ENCODE measurements at places on chromosomes 7 and 10.
A peak's percentile ranks its signal among the peaks of the same experiment; 100 is the strongest.

DNA sequence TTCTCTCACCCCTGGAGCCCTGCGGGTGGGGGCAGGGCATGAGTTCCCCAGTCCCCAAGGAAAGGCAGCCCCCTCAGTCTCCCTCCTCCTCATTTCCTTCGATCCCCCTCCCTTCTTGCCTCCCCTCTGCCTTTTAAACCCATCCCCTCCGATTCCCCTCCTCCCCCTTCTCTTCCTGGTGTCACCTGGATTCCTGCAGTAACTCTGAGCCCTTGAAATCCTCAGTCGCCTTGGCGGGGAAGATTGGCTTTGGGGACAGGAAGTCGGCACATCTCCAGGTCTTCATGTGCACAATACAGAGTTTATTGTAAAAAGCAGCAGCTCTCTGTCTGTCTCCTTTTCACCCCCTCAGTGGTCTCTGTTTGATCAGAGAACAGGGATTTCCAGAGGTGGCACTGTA is 1.3 kb upstream of the MUC12 start:
- no peak for DNase-seq

DNA sequence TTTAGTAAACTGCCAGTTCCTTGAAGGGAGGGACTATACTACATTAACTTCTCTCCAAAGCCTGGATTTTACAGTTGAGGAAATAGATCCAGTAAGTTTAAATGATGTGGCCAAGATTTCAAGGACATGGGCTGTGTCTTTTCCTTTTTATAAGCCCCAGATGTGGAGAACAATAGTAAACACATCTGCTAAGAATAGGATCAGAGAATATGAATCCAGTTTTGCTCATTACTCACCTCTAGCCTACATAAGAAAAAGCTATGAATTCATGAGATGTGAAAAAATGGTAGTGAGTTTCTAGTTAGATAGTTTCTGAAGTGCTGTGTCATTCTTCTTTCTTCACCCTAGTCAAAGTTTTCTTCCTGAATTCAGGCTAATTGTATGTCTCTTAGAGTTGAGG is 38.6 kb downstream of the MAGI2 start:
- DNase-seq = no peak

DNA sequence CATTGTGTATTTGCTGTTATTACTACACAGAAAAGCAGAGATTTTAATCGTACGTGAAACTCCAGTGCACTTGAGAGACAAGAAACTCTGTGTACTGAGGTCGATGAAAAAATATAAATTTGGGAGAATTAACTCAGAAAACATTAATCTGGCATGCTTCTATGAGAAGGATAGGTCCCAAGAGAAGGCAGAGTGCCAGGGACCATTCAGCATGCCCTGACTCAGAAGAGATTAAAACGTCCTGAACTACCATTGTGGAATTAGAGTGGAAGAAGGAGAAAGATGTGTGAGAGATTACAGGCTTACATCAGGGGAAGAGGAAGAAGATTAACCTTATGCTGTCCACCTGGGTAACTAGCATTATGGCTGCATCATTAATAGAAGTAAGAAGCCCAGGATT is 72.4 kb downstream of the REEP3 start:
- DNase-seq = no peak

DNA sequence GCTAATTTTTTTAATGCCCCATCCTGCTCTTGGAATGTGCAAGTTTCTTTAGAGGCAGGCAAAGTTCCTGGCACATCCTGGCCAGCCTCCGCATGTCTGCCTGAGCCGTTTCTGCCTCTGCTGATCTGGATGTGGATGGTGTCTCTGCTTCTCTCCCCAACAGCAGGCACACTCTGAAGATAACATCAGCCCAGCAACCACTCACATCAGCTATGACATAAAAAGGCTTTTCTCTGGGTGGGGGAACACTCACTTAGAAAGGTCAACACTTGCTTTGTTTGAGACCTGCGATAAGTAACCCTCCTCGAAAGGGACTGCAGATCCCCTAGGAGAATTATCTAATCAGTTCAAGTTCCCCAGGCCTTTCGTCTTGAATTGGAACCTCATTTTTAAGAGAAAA is 142.9 kb downstream of the FGFR2 start:
- peak; percentile 48 for DNase-seq

GRCh38 chr10:114257498-114257897 is 18.4 kb downstream of the VWA2 start:
- no peak for DNase-seq

GRCh38 chr7:22799633-22800032 is 23.0 kb downstream of the TOMM7 start:
- DNase-seq = no peak

DNA sequence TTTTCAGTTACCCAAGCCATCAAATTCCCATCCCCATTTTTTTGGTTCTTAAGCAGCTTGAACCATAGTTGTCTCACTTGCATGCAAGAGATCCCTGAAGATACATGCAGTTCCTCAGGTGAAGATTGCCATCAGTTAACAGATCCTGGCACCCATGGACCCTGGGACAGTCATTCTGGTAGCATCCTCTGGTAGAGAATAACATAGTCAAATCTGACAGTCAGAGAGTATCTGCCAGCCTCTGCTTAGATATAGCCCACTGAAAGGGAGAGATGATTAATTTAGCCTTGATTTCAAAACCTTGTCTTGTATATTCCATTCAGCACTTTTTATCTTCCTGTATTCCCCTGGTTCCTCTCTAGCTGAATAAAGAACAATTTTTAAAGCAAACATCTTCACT is 280.4 kb downstream of the KCNMA1 start:
- DNase-seq = no peak

GRCh38 chr10:113151190-113151666 is 201.2 kb downstream of the TCF7L2 start:
- no peak for DNase-seq

- DNase-seq = no peak
Measured at GRCh38 chr7:83429493-83429892, 219.4 kb downstream of the SEMA3E start.

- DNase-seq = no peak
Measured at GRCh38 chr10:8437896-8438295, 383.4 kb downstream of the GATA3 start.

GRCh38 chr10:127834221-127834620 is 58.5 kb downstream of the CLRN3 start:
- no peak for DNase-seq

DNA sequence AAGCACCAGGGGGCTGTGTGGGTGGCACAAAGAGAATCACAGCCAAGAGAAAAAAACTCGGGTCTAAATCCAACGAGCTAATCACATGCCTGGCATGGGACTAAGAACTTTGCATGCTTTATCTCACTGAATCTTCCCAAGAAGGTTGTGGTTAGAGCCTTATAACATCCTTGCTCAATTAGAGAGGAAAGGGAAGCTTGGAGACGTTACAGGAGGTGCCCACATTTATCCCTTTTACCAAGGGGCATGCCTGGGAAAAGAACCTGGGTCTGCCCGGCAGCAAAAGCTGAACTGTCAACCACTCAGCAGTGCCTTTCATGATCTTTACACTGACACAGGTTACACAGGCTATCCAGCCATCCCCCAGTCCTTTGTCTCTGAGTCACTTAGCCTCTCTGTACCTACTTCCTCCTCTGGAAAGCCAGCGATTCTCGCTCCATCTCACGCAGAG is 190.1 kb downstream of the PRPF18 start:
- peak; percentile 46 for DNase-seq

- no peak for DNase-seq
Measured at GRCh38 chr7:131664570-131664969, 108.1 kb upstream of the PODXL start.

GRCh38 chr7:30465811-30466180 is 12.8 kb downstream of the NOD1 start:
- no peak for DNase-seq

GRCh38 chr10:101487399-101487798 is 100.7 kb downstream of the POLL start:
- DNase-seq = no peak

- no peak for DNase-seq
Measured at GRCh38 chr7:5523052-5523711, 99.5 kb upstream of the TNRC18 start.

DNA sequence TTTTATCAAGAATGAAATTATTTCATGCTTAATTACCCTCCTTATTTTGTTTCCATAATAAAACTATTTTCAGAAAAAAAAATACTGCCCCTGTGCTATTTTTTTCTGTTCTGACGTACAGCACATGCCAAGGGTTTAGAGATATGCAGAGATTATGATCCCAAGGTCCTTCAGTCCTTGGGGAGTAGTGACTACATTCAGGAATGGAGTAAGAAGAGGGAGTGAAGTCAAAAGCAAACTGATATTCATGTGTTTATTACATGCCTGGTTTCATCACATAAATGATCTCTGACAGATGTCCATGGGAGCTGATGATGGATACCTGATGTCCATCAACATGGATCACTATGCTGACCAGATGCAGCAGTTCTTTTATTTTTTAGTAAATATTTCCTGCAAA is 17.2 kb downstream of the AKAP9 start:
- DNase-seq = no peak

Data from common myeloid progenitor, CD34-positive (primary cell).